ENCODE measurements at places on chromosomes 6 and 20. TPM values are rescaled to one million over a fixed set of nuclear protein-coding genes. Genes with fewer than 3 reads are reported as not detected.

The TSBP1 gene
- total RNA-seq = not detected

DNA sequence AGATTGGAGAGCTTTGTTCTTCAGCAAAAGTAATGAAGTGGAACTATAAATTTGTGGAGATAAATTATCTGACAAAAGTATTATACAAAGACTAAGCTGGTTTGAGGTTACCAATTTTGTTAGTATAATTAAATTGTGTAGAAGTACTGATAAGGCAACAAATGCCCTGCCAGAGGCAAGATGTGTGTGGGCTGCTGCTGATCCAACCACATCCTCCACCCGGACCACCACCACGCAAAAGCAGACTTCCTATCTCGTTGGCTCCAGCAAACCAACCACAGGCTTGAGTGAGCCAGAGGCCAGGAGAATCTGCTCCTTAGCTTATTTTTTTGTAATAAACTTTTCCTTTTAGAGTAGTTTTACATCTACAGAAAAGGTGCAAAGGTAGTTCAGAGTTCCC lies 1.1 kb upstream of the MYLK4 start:
- DNase-seq = no peak

DNA sequence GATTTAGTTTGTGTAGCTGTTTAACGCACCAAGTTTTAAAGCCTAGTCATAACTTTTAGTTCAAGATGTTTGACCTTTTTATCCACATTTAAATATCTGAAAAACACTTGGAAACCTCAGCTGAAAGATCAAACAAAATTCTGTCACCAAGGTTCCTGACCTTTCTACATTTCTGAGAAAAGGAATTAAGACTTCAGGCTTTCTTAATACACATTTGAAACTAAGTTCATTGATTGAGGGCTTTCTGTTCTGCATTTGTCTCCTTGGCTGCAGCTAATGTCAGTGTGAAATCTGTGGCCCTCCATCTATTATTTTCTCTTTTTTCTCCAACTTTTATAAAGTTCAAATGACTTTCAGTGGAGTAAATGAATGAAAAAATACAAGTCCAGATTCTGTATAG lies 22.7 kb upstream of the FBXL4 start:
- no peak for DNase-seq

GRCh38 chr20:25116739-25117458 lies 35.0 kb upstream of the VSX1 start:
- no peak for DNase-seq

- no peak for DNase-seq
Measured at GRCh38 chr6:131366223-131366622, 206.8 kb upstream of the ARG1 start.

- no peak for DNase-seq
Measured at GRCh38 chr20:17399303-17399985, 131.7 kb downstream of the BFSP1 start.

GRCh38 chr6:133428295-133428694 lies 187.1 kb downstream of the EYA4 start:
- no peak for DNase-seq

DNA sequence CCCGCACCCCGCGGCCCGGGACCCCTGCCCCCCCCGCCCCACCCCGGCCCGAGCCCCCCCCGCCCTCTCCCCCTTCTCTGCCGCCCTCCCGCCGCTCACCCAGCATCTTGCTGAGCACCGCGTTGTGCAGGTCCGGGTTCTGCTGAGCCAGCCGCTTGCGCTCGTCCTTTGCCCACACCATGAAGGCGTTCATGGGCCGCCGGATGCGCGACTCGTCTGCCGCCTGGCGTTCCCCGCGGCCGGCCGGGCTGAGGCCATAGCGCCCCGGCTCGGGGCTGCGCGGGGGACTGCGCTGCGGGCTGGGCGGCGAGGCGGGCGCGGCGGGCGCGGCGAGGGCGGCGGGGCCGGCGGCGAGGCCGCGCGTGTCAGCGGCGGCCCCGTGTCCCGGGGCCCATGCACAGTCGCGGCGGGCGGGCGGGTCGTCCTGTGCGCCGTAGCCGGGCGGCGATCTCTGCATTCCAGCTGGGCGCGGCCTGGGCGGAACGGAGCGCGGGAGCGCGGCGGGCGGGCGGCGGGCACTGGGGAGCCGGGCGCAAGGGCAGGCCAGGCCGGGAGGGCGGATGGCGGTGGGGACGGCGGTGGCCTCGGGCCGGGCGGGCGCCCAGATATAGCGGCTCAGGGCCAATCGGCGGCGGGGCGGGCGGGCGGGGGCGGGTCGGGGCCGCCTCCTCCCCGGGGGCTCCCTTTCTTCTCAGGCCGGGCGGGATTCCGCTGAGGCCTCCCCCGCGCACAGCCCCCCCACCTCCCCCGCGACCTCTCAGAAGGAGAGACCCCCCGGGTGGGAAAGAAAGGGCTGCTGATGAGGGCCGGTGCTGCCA lies at the start of gene SOX18:
SOX18 (minus strand) TSS at position 580 of the 818 bp plus-strand sequence; CDS start at position 457, 123 bp downstream.
- DNase-seq = no peak

All from glomerular endothelial cell (primary cell).